ENCODE measurements at places on chromosomes 4 and X.

- DNase-seq: peak; percentile 17
These were observed 36.0 kb downstream of the PLAC1 start for GRCh38 chrX:134622056-134622812.

- DNase-seq: no peak
These were observed 1.6 kb upstream of the MAGIX start for GRCh38 chrX:49160908-49161307.

GRCh38 chr4:20641976-20642375 is 58.3 kb upstream of the PACRGL start:
- DNase-seq: no peak

GRCh38 chrX:27444093-27444908 is 18.8 kb downstream of the PPP4R3C start:
- no peak for DNase-seq

DNA sequence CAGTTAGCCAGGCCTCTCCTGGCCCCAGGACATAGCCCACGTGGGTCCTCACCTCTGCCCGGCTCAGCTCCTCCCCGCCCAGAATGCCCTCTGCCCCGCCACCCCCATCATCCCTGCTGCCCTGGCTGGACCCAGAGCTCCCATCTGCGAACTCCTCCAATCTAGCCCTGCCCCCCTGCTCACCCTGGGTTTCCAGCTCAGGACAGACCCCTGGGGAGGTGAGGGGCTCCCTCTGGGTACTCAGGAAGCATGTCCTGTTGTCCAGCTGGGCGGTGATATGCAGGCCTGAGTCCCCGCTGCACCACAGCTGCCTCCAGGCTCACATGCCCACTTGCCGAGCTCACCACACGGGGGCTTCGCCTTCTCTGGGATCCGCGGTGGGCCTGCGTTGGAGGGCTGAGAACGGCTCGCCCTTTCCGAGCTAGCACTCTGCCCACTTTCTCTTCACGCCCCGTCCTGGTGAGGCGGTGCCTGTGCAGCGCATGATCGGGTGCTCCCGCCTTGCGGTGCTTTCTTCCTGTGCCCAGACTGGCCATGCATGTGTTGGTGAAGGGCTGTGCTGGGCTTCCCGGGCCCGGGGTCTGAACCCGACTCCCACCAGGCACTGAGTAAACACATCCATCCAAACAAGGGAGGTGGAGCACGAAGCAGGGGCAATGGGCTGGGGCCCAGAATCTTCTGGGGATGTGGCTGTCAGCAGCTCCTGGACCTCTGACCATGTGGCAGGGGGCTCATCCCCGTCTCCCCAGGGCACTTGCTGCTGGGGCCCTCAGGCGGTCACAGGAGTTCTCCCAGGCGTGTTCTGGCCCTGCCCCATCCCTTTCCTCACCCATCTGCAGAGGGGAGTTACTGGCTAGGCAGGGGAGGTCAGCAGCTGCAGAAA is 74.3 kb downstream of the RGS12 start:
- no peak for DNase-seq

- no peak for DNase-seq
These were observed 45.1 kb upstream of the LAMP2 start for GRCh38 chrX:120514236-120514635.

GRCh38 chrX:145865082-145865481 is 47.5 kb downstream of the SLITRK2 start:
- no peak for DNase-seq

DNA sequence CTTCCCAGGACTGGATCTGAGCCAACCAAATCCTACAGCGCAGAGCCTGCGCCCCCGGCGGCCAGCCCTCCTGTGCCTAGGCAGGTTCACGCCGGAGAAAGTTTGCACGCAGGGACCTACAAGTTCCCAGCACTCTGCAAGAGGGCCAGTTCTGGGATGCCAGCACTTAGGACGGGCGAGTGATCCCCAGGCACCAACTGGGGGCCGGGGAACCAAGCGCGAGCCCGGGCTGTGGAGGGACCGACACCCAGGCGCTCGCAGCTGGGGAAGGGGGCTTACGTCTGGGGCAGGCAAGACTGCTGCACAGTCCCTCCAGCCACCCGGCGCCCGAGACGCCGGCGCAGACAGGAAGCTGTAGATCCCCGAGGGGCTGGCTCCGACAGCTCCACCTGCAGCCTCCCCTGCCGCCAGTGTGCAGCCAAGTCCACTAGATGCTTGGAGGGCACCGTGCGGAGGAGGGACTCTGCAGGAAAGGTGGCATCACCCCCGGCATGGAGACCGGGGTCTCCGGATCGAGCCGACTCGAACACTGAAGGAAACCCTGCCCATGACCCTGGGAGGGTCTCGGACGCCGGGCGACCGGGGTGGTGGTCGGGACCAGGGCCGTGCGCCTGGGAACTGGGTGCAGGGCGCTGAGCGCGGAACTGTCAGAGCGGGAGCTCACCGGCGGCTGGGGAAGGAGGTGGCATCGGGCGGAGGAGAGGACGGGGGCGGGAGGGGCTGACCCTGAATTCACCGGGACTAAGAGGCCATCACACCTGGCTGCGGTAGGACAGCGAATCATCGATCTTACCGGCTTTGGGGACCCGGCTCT is 566 bp downstream of the CORIN start:
- DNase-seq: no peak

DNA sequence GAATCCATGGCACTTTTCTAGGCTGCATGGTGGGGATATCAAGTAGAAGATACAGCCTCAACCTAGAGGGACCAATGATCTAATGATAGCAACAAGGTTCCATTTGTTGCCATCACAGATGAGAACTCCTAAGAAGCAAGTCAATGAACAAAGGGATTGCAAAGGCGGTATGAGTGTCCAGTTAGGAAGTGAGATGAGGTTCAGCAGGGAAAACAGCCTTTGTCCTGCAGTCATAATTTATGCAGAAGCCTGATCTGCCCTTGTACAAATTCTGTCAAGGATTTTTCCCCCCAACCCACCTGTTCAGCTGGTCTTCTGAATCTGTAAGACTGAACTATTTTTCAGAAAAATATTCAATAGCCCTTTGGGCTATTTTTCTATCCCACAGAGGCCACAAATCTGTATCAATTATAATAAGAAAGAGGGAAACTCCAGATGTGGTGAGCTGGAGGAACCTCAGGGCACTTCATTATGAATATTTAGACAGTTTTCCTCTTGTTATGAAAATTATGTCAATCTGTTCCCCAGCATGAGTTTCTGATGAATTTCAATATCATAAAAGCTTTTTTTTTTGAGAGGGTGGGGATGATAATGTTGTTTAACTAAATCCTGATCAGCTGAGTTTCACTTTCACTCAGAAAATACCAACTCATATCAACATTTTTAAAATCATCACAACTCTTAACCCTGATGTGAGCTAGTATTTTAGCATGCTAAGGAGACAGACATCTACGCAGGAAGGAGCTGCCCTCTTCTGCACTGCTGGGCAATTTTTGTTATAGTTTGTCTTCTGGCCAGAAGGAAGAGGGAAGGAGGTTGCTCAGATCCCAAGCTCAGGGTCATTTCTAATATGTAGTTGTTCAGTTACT is 127.2 kb upstream of the MAP3K15 start:
- no peak for DNase-seq

GRCh38 chr4:22471999-22472461 is 43.8 kb downstream of the ADGRA3 start:
- no peak for DNase-seq

DNA sequence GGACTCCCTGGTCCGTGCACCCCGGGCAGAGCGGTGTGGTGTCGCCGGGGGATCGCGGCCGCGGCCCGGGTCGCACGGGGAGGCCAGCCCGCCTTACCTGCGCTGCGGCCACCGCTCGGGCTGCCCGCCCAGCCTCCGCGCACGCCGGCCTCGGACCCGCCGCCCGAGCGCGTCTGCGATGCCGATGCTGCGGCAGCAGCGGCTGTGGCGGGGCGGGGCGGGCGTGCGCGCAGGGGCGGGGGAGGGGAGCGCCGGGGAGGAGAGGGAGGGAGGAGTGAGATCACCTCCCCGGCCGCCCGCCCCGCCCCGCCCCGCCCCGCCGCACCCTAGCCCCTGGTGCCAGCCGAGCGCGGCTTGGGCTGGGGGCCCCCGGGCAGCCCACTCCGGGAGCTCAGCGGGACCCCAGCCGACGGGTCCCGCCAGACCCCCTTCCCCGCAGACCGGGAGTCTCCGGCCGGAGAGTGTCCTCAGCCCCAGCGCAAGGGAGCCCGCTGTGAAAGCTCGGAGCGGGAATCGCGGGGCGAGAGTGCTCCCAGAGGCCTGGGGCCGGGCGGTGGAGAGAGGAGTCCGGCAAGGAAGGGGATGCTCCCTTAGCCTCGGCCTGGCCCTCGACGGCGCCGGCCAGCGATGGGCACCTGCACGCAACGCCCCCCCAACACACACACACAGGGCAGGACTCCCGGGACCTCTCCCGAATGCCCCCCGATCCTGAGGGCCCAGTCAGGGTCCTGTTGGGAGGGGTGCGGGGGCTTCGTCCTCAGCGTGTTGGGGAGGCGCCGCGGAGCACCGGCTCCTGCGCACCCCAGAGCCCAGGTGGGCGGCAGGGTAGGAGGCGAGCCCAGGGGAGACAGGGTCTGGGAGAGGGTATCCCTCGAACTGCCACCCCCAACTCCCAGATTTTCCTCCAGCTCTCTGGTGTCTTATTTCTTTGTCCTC is at the start of gene L1CAM:
L1CAM (minus strand) TSS at position 206 of the 936 bp plus-strand sequence. CDS start 10,337 bp downstream, outside the sequence.
- no peak for DNase-seq

DNA sequence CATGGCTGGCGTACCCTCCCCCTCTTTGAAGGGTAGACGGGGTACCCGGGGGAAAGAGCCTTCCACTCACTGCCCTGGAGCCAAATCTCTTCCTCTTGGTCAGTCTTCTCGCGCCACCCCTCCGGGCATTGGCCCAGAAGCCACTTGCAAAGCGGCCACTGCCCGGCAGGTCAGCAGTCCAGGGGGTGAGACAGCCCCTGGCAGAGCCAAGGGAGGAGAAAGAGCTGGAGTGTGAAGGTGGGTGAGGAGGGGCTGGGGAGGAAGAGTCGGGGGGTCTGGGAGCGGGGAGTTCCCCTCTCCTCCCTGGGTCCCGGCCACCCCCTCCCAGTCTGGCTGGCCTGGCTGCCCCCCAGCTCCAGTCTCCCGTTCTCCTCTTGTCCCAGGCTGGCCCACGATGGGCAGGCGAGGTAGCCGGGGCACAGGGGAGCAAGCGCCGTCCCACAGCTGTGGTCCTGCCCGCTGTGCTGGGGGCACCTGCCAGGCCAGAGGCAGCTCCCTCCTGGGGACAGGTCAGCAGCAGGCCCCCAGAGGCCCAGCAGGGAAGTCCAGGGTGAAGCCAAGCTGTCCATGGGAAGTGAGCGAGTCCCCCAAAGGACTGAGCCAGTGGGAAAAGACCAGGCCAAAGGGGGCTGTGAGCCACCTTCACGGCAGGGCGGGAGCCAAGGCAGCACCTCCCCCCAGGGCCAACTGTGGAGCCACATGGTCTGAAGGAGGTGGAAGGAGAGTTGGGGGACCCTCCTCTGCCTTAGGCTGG is 21.6 kb upstream of the DUSP9 start:
- no peak for DNase-seq

DNA sequence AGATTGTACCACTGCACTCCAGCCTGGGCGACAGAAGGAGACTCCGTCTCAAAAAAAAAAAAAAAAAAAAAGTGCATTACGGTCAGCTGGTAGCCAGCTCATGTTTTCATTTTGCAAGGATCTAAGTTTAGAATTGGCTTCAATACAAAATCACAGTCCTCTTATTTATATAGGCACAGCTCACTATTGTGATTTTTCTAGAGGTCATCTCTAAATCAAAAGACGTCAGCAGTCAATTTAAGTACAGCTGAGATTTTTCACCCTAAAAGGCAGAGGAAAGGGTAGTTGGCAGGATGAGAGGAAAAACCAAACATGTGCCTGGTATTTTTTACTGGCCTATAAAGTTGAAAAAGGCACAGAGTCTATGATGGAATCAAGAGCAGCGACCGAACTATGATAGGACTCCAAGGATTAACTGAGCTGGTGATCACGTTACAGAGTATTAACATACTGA is 30.8 kb downstream of the ASB5 start:
- DNase-seq: no peak

DNA sequence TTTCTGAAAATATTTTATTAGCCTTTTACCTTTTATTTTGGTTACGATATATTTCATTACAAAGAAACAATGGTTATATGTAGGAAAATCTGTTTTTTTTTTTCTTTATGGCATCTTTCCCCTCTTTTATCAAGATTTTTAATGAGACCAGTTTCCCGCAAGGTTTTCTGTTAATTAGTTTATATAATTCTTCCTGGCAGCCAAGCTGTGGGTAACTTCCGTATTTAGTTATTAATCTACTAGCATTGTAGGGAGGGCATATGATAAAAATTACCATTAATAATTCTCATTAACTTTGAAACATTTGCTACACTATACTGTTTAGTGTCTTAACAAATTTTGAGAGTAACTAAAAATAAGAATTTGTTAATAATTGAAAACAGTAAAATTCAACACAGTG is 181.1 kb upstream of the GPRIN3 start:
- no peak for DNase-seq

GRCh38 chr4:13112030-13112429 is 372.1 kb downstream of the RAB28 start:
- DNase-seq: no peak

GRCh38 chr4:173288296-173288695 is 45.9 kb downstream of the HMGB2 start:
- DNase-seq: peak; percentile 20

- no peak for DNase-seq
These were observed 125.4 kb upstream of the SPOCK3 start for GRCh38 chr4:167359711-167360110.

- no peak for DNase-seq
These were observed 151.6 kb downstream of the ARSF start for GRCh38 chrX:3192835-3193234.

DNA sequence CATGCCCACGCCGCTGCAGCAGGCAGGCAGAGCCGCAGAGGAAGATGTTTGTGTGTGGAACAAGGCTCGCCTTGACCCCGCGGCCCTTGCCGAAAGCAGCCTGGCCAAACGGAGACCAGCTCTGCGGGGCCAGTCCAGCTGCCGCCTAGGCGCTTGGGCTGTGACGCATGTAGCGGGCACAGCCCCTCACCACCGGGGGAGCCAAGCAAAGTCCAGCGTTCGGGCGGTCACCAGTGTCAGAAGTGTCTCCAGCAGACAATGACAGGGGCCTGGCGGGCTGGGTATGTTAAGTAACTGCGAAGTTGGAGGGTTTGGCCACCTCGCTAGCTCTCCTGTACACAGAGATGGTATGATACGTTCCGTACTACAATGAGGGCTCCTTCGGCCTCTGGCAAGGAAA is 1.3 kb downstream of the AMER1 start:
- DNase-seq: no peak

DNA sequence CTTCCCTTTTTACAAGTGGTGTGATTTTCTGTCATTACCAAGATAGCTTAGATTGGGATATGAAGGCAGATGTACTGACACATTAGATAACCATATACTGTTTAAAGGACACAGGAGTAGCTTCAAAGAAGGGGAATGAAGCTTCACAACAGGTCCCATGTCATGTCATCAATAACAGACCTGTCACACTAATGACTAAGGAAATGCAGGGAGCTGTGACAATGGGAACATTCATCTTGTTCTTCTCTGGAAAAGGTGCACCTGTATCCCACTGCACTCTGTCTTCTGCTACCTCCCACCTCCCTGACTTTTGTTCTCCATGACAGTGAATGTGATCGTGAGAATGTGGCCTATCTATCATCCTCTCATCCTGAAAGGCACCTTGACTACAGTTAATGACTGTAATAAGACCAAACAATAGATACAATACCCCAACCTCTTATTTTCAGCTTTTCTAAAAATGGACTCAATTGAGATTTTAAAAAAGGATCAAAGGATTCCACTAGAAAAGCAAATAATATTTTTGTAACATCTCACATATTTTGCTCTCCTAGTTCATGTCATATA is 472.5 kb downstream of the STPG2 start:
- no peak for DNase-seq
